Caudate nucleus (tissue), 63 donors: ENCODE measurements at places on chromosomes 2 and 18.
A peak's percentile ranks its signal among the peaks of the same experiment; 100 is the strongest.

- DNase-seq = no peak
These were observed 226.6 kb downstream of the OSR1 start for GRCh38 chr2:19131871-19132270.

DNA sequence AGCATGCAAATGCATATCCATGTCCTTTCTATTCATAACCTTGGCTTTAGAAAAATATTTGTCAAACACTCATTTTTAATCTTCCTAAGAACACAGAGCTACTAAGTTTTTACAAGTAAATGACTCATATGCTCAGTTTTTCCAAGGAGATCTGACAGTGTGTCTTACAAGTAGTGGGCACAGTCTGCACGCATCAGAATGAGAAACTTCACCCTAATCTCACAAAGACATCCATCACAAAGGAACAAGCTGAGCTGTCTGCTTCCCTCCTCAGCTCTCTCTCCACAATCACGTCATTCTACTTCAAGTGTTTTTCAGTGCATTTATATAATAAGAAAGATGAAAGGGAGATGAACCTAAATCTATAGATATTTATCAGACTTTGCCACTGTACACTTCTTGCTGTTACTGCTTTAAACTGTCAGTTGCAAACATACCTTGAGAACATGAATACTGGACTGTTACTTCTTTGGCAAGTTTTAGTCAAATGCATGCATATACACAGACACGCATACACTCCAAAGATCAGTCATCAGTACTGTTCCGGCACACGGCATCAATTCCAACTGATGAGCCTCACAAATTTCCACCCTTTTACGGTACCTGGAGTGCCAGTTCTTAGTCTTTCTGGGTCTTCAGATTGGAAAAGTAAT lies 75.7 kb downstream of the RBMS1 start:
- DNase-seq = no peak

- no peak for DNase-seq
These were observed 25.7 kb upstream of the ASB18 start for GRCh38 chr2:236289766-236290462.

GRCh38 chr2:42342061-42342794 lies 18.8 kb downstream of the COX7A2L start:
- DNase-seq = no peak

DNA sequence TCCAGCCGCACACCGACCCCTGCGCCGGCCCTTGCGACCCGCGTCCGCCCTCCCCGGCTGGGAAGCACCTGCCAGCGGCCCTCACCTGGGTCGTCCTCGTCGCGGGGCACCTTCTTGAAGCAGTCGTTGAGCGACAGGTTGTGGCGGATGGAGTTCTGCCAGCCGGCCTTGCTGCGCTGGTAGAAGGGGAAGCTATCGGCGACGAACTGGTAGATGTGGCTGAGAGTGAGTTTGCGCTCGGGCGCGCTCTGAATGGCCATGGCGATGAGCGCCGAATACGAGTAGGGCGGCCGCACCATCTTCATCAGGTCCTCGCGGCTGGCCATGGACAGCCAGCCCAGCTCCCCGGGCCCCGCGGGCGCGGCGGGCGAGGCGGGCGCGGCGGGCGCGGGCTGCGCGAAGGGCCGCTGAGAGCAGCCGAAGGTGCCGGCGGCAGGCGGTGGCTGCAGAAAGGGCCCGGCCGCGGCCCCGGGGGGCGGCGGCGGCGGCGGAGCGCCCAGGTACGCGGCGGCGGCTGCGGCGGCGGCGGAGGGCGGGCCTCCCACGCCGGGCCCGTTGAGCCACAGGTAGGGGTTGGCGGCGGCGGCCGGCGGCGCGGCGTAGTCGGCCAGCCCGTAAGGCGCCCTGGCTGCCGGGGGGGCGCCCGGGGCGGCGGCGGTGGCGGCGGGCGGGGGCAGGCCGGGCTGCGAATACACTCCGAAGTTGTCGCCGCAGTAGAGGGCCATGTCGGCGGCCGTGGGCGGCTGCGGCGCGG lies 505 bp downstream of the FOXI3 start:
- DNase-seq = no peak

DNA sequence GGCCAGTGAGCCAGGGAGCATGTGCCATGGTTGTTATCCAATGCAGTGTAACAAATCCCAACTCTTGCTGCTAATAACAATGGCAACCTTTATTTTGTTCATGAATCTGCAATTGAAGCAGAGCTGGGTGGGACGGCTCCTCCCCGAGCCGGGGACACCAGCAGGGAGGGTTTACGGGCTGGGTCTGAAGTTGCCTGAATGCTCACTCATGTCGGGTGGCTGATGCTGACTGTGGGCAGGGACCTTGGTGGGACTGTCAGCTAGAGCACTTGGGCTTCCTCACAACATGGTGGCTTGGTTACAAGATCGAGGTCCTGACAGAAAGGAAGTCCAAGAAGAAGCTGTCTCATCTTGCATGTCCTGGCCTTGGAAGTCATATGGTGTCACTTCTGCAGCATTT lies 264.5 kb downstream of the NDUFA10 start:
- DNase-seq = no peak

GRCh38 chr2:29430382-29431112 lies 315.3 kb downstream of the CLIP4 start:
- DNase-seq = no peak

- DNase-seq = no peak
These were observed 307.8 kb downstream of the NDUFA10 start for GRCh38 chr2:239717319-239717675.

GRCh38 chr2:182182436-182182835 lies 196.8 kb downstream of the PPP1R1C start:
- DNase-seq = no peak

DNA sequence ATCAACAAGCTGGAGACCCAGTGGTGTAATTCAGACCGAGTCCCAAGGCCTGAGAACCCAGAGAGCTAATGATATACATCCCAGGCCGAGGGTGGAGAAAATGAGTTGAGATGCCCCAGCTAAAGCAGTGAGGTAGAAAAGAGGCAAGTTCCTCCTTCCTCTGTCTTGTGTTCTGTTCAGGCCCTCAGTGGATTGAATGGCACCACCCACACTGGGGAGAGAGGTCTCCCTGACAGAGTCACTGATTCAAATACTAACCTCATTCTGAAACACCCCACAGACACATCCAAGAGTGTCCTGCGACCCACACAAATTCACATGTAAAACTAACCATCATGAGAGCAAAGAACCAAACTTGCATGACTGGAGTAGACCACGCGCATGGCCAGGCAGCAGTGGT lies 215.3 kb downstream of the ANAPC1 start:
- DNase-seq = no peak

GRCh38 chr2:64263315-64263714 lies 119.1 kb upstream of the PELI1 start:
- no peak for DNase-seq

DNA sequence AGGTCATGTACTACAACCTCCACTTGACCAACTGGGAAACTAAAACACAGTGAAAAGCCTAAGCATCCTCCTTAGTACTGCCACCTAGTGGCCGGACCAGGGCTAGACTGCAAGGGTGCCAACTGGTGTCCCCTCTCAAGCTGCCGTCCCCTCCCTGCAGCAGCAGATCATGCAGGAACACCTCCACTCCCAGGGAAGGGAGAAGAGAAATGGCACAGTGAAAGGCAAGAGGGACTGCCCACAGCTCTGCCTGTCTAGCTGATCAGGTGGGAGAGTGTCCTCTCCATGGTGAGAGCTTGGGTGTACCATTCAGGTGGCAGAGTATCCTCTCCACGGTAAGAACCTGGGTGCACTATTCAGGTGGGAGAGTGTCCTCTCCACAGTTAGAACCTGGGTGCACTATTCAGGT lies 78.1 kb downstream of the AAK1 start:
- DNase-seq = peak; percentile 47

DNA sequence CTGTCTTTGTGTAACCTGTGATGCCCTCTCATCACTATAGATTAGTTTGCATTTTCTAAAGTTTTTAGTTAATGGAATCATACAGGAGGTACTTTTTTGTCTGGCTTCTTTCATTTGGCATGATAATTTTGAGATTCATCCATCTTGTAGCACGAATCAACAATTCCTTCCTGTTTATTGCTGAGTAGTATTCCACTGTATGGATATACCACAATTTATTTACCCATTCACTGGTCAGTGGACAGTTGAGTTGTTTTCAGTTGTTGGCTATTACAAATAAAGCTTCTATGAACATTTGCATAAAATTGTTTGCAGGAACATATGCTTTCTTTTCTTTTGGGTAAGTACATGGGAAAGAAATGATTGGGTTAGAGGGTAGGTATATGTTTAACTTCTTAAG lies 40.1 kb upstream of the ZNF396 start:
- no peak for DNase-seq

DNA sequence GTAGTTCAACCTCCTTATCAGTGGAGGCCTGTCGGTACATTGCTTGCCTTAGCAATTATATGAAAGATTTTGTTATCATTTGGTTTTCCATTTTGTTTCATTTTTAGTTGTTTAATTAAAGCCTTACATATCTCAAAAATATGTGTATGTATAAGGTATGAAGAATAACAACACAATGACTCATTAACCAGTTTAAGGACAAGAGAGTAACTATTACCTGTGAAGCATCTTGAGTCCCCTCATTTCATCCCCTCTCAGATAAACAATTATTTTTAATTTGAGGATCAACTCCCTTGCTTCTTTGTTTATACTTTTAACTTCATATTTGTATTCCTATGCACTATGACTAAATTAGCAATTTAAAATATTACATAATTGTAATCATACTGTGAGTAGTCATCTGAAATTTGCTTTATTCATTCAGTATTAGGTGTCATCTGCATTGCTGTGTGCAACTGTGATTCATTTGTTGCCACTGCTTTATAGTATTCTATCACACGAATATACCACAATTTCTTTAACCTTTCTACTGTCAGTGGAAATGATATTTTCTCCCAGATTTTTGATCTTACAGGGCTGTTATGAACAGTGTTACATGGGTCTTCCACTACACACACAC lies 126.4 kb downstream of the RNF152 start:
- no peak for DNase-seq

GRCh38 chr18:48816554-48816953 lies 134.2 kb downstream of the SMAD7 start:
- DNase-seq = no peak

DNA sequence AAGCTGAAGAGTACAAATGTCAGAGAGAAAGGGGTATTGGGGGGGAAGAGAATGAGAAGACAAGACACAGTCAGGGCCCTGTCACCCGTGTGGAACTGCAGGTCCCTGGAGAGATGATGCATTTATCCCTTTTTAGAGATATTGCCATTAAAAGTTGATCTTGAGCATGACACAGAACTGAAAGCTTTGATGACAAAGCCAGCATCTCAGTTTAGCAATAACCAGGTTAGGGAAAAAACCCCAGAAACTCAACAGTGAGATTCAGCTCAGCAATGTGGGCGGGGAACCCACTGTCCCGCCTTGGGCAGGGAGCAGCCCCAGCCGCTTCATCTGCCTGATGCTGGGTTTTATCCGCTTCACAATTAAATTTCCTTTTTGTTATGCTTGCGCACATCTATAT lies 181.1 kb downstream of the NEDD4L start:
- DNase-seq = no peak

- DNase-seq = no peak
These were observed 51.7 kb downstream of the NOP58 start for GRCh38 chr2:202317080-202317857.

- DNase-seq = no peak
These were observed 90.4 kb downstream of the SCN3A start for GRCh38 chr2:165113414-165113813.

DNA sequence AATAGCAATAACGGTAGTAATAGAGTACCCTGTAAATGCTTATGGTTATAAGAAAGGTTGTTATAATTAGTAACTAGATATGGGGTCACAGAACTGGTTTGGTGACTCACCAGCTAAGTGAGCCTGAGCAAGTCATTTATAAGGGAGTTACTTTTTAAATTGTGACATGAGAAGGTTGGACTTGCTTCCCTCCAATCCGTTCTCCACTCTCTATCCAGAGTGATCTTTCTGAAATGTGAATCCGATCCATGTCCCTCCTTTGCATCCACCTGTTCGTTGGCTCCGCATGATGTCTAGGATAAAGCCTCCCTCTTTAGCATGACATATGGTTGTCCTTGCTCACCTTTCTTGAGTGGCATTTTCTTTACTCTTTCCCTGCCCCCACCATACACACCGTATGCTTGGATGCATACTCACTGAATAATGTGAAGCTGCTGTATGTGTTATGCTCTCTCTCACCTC lies 83.1 kb downstream of the CDC42EP3 start:
- DNase-seq = no peak

DNA sequence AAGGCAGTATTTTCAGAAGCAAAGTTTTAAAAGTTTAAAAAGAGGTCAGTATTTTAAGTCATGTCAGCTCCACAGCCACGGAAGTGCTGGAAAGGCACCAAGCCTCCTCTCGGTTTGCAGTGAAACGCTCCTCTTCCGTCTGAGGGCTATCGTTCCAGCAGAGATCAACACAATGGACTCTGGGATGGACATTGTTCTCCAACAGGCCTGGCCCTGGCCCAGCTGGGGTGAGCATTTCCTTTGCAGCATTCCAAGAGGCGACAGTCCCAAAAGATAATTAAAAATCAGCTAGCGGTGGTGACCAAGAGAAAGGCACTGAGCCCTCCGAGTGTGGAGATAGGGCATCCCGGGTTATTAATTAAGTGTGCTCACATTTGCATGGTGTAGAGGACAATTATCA lies 95.9 kb upstream of the LCLAT1 start:
- no peak for DNase-seq

DNA sequence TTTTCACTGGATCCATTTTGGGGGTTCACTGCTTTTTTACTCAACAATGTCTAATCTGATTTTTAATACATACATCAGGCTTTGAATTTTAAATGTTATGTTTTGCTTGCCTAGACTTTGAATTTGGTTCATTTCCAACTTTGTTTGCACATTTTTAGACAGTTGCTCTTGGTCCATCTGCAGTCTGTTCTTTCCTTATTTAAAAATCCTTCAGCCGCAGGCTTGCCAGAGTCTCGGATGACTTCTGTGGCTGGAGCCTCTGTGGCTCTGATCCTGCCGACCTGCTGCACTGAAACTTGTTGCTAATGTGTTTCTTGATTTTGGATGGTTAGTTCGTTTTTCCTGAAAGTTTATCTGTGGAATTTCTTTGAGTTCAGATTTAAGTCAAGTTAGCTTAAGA lies 172.0 kb upstream of the ALKAL2 start:
- DNase-seq = no peak

GRCh38 chr2:43086451-43087221 lies 139.8 kb downstream of the ZFP36L2 start:
- DNase-seq = no peak

DNA sequence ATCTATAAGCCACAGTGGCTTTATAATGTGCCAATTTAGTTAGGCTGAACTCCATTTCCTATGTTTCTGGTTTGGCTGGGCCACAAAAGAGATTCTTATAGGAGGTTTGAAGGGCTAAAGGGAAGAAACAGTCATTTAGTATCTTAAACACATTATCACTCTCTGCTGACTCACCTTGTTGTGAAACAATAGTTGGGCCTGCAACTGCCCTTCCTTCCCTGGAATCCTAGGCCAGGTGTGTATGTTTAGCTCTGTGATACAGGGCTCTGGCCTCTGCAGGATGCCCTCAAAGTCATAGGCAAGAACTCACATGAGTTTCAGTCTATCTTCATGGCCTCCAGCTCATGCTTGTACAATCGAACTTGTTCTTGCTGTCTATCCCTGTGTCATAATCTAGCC lies 400.0 kb upstream of the CELF4 start:
- no peak for DNase-seq
